Stimulated activated CD4-positive, alpha-beta T cell treated with anti-CD3 and anti-CD28 coated beads, Interleukin-1b, Interleukin-23, amount 100 ng/mL, for 1 hour (primary cell): ENCODE measurements at places on chromosomes 11 and 22.
A peak's percentile ranks its signal among the peaks of the same experiment; 100 is the strongest.

- DNase-seq, result no peak
Measured at GRCh38 chr11:63448646-63449045, 42.3 kb downstream of the PLAAT5 start.

GRCh38 chr11:76638270-76639197 lies 32.0 kb downstream of the LRRC32 start:
- DNase-seq, result no peak

- DNase-seq, result no peak
Measured at GRCh38 chr22:48054596-48054995, 1292.1 kb downstream of the TBC1D22A start.

DNA sequence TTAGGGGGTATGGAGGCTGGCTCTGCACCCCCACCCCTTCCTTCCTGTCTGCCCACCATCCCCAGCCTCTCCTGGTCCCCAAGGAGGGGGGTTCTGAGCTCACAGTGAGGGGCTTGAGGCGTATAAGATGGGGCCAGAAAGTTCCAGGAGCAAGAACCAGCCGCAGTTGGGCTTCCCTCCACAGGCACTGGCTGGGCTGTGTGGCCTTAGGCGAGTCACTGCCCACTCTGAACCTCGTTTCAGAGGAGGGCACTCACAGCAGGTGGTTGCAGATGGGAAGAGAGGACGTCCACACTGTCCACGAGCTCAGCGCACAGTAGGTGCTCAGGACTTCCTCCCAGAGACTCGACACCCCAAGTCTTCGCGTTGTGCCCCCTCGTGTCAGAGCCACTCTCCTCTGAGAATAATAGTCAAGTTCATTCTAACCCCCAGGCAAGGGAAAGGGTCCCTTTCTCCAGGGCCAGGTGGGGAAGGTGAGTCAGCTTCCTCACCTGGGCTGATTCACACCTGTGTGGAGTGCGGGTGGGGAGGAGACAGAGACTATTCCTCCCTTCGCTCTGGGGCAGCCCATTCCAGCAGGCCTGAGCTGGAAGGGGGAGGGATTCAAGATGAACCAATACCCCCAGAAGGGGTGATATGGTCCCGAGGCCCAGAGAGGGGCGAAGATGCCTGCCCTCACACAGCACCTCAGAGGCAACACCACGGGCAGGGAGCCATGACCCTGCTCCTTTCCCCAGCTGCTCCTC lies 29.3 kb downstream of the RPL3 start:
- DNase-seq, result no peak

DNA sequence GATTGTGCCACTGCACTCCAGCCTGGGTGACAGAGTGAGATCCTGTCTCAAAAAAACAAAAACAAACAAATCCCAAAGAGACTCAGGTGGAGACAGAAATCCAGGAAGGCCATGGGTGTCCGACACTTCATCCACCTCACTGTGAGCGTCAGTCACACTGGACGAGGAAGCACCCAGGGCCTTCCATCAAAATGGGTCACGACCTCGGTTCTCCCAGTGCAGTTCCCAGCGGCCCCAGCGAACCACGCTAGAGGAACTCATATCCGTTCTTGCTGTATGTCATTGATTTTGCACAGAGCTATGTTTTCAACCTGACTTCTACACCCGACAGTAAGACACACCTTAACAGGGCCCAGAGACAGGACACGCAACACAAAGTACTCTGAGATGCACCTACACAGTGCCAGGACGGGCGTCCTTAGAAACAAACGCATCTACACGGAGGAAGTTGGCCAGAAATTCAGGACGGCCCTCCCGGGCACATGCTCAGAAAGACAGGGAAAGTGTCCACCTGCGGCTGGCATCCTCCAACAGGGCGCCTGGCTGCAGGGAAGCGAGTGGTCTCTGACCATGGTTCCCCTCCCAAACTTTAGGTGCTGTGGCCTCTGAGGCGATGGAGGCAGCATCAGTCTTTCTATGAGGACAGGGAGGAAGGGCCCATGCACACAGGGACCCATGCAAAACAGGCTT lies 410.5 kb downstream of the CTTN start:
- no peak for DNase-seq

GRCh38 chr11:119533921-119534736 lies 111.2 kb upstream of the THY1 start:
- peak; percentile 46 for DNase-seq

DNA sequence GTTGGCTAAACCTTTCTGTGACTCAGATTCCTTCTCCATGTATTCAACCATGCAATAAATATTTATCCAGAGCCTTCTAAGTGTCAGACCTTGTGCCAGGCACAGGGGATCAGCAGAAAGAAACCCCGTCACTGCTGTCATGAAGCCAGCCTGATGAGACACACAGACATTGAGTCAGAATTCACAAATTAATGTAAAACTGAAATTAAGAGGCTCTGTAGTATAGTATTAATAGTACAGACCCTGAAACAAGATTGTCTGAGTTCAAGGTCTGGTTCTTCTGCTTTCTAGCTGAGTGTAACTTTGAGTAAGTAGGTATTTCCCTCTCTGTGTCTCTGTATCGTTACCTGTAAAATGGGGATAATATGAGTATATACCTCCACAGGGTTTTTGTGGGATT lies 46.9 kb downstream of the ME3 start:
- DNase-seq, result no peak

- DNase-seq, result no peak
Measured at GRCh38 chr22:17951315-17951714, 73.0 kb downstream of the MICAL3 start.

DNA sequence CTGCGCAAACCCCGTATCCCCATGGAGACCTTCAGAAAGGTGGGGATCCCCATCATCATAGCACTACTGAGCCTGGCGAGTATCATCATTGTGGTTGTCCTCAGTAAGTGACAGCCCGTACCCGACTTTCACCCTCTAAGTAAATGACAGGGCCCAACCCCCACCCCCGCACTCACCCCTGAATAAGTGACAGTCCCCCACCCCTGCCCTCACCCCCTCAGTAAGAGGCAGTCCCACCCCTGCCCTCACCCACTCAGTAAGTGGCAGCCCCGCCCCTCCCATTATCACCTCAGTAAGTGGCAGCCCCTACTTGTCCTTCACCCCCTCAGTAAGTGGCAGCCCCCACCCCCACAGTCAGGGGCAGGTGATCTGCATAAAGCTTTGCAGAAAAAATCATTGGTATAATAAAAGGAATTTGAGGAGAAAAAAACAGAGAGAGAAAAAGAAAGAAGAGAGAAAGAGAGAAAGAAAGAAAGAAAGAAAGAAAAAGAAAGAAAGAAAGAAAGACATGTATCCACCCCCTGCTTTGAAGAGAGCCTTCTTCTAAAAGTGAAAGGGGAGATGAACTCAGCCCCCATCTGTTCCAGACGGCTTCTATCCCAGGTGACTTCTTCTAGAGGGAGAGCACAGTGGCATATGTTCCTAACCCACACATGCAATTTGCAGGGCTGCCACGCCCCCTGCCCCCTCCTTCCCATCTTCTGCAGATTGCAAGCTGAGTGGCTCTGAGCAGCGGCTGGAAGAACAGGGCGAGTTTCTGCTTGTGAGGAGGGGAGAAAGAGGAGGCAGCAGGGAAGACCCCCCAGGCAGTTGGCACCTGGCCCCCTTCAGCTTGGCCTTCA lies 12.5 kb upstream of the SMIM35 start:
- DNase-seq, result no peak

- peak; percentile 57 for DNase-seq
Measured at GRCh38 chr11:124622531-124623451, at the start of gene TBRG1. Gene TBRG1 (plus strand): TSS chr11:124622864. CDS start chr11:124623084, 220 bp downstream.

DNA sequence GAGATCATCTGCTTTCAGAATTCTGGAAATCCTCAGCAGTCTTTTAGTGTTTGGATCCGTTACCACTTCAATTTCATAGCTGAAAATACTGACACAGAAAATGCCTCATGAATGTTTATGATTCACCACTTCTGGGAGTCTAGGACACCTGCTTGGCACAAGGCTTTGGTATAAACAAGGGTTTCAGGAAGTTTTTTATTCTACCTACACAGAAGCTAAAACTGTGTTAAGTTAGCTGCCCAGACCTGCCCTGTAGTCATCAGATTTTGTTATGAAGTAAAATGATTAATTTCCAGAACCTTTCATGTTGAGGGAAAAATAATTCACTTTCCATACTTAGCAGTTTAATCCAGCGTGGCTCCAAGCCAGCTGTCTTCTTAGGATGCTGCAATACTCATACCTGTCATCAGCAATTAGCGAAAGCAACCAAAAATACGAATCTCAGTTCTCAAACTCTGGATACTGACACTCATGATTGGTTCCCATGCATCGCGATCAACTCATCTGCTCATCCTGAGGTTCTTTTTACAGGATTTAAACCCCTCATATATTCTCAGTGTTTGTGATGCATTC lies 458.5 kb upstream of the CCDC90B start:
- DNase-seq, result no peak

DNA sequence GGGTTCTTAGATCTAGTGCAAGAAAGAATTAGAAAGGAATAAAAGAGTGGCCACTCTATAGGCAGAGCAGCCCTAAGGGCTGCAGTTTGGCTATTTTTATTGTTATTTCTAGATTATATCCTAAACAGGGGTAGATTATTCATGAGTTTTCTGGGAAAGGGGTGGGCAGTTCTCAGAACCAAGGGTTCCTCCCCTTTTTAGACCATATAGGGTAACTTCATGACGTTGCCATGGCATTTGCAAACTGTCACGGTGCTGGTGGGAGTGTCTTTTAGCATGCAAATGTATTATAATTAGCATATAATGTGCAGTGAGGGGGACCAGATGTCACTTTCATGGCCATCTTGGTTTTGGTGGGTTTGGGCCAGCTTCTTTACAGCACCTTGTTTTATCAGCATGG lies 44.6 kb downstream of the METTL15 start:
- DNase-seq, result no peak

GRCh38 chr11:132131047-132131446 lies 760.6 kb downstream of the NTM start:
- no peak for DNase-seq

DNA sequence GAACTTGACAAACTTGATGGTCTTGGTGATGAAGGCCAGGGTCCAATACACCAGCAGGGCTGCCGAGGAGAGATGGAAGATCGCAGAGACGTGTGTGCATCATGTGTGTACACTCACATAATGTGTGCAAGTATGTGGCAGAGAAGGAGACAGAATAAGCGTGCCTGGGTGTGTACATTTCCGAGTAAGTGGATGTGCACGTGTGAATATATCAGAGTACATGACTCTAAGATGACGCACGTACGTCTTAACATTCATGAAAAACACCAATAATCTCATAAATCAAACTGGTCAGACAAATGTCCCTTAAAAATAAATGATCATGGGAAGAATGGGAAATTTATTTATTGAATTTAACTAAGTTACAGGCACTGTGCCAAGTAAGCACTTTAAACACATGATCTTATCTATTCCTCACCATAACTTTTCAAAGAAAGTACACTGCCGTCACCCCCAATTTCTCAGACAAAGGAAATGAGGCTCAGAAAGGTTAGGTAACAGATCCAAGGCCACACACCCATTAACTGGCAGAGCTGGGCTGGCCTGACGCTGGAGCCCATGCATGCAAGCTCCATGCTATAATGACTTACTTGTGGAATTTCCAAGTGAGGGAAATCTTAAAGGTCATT lies 13.0 kb downstream of the ABCC8 start:
- no peak for DNase-seq

- no peak for DNase-seq
Measured at GRCh38 chr11:11421509-11421908, 68.5 kb upstream of the CSNK2A3 start.

- DNase-seq, result no peak
Measured at GRCh38 chr11:74932169-74932568, 16.7 kb downstream of the XRRA1 start.

GRCh38 chr22:33188326-33188725 lies 130.1 kb upstream of the SYN3 start:
- no peak for DNase-seq

DNA sequence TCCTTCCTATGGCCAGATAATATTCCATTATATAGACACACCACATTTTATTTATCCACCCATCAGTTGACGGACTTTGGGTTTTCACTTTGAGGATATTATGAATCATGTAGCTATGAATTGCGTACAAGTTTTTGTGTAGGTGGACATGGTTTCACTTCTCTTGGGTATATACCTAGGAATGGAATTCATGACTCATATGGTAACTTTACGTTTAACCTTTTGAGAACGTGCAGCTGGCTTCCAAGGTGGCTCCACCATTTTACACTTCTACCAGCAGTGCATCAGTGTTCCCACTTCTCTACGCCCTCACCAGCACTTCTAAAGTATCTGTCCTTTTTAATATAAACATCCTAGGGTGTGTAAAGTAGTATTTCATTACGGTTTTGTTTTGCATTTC lies 112.0 kb downstream of the PLEKHA7 start:
- DNase-seq, result no peak

DNA sequence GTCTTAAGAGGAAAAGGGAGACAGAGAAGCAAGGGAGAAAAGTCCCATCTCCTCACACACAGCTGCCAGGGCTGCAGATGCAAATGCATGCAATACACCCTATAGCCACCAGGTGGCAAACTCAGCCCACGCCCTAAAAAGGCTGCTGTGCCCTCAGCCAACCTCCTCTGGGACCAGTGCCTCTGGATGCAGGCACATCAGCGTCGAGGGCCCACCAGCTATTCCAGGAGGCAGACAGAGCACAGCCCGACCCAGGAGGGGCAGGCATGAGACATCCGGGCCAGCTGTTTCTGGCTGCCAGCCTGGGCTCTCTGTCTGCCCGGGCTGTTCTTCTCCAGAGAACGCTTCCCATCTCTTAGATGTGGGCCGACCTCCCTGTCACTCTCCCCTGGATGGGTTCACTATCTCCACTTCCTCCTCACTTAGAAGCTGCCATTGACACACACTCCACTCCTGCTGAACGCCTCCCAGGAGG lies 39.7 kb downstream of the TPBGL start:
- DNase-seq, result peak; percentile 69

- DNase-seq, result no peak
Measured at GRCh38 chr11:59770319-59770718, 15.1 kb downstream of the STX3 start.

GRCh38 chr11:22792497-22792896 lies 37.1 kb downstream of the SVIP start:
- DNase-seq, result no peak

DNA sequence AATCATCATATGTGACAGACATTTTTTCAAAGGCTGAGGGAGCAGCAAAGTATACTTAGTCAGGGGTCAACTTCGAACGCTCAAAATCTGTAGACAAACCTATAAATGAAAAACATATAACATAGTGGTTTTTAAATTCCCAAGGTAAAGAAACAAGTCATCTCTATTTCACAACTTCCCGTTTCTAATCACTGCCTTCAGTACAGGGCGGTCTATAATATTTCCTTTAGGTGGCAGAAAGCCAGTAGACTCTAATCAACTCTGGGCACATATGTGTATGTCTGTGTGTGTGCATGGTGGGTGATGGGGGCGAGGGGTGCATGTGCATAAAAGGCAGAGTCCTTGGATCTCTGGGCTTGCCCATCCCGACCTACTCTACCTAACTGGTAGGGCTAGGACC lies 55.0 kb upstream of the ARFGAP3 start:
- no peak for DNase-seq
